GM12891 (cell line): ENCODE measurements at places on chromosomes 1 and 21.

DNA sequence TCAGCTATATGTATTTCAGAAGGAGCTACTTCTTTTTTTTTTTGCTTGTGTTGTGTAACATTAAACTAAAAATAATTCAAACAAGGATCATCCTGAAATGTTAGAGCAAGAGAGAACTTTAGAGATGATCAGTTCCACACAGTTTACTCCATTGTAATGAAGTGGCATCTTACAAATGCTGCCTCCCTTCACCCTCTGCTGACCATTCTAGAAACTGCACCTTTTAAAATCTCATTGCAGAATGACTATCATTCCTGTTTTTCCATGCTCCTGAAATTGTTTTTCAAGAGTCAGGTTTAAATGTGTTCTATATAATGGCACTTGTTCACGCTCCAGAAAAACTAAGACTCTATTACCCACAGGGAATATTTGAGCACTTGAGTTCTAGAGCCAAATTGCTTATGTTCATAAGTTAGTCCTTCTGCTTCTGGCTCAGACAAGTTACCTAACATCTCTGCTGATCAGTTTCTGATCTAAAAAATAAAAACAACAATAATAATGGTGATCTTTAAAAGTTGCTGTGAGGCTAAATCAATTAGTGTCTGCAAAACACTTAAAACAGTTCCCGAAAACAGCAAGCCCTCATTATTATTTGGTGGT is 21.5 kb upstream of the SLC44A5 start:
- DNase-seq: no peak

DNA sequence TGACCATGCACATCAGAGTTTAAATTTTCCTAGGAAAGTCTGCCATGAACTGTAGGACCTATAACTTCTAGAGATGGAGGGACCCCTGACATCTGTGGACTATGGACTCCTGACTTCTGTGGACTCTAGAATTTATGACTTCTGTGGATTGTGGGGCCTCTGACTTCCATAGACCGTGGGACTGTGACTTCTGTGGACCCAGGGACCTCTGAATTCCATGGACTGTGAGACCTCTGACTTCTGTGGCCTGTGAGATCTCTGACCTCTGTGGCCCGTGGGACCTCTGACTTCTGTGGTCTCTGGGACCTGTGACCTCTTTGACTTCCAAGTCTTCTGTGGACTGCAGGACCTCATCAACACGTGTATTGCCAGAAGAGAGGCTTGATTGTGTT is 36.7 kb downstream of the PEX14 start:
- DNase-seq: no peak

DNA sequence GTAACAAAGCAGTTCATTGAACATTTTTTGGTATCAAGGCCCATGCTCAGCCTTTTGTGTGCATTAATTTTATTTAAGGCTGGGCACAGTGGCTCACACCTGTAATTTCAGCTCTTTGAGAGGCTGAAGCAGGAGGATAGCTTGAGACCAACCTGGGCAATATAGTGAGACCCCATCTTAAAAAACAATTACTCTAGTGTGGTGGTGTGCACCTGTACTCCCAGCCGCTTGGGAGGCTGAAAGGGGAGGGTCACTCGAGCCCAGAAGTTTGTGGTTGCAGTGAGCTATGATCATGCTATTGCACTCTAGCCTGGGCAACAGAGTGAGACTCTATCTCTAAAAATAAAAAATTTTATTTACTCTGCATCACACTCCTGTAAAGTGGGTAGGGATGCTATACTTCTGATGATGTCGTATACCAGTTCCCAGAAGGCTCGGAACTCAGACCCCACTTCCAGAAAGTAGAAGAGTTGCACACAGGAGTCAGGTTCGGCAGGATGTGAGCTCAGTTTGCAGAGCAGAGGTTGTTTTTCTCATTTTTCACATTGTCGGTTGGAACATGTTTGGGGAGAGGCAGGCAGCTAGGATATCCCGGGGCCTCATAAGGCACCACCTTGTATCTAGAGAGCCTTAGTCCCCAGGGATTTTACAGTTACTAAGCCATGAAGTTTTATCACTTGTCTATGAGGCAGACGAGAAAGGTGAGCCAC is 144.6 kb downstream of the GALNT2 start:
- no peak for DNase-seq

DNA sequence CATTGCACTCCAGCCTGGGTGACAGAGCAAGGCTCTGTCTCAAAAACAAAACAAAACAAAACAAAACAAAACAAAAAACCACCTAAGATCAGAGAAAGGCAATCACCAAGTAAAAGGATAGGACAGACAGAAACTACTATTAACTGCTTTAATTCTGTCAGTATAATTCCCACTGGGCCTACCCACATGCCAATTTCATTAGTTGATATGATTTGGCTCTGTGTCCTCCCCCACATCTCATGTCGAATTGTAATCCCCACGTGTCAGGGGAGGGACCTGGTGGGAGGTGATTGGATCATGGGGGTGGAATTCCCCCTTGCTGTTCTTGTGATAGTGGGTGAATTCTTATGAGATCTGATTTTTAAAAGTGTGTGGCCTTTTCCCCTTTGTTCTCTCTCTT is 27.2 kb upstream of the CAPZB start:
- no peak for DNase-seq

- DNase-seq: no peak
These were observed 176.8 kb upstream of the CHRM3 start for GRCh38 chr1:239209591-239209990.

DNA sequence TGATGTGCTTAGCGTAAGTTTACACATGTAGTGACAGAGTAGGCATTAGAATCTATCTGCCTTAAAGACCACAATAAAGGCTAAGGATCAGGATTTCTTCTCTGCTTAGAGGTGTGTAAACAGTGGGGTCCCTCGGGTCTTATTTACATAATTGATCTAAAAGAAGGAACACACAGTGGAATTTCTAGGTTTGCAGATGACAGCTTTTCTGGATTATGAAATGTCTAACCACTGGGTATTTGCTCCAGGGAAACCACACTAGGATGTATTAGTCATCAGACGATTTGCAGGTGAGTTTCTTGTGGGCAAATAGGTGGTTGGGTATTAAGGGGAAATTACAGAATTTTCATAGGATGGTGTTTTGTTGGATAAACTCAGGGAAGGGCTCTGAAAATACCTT is 5.8 kb downstream of the LRRC8D start:
- no peak for DNase-seq

- DNase-seq: no peak
These were observed 58.7 kb downstream of the LGR6 start for GRCh38 chr1:202252271-202252670.

DNA sequence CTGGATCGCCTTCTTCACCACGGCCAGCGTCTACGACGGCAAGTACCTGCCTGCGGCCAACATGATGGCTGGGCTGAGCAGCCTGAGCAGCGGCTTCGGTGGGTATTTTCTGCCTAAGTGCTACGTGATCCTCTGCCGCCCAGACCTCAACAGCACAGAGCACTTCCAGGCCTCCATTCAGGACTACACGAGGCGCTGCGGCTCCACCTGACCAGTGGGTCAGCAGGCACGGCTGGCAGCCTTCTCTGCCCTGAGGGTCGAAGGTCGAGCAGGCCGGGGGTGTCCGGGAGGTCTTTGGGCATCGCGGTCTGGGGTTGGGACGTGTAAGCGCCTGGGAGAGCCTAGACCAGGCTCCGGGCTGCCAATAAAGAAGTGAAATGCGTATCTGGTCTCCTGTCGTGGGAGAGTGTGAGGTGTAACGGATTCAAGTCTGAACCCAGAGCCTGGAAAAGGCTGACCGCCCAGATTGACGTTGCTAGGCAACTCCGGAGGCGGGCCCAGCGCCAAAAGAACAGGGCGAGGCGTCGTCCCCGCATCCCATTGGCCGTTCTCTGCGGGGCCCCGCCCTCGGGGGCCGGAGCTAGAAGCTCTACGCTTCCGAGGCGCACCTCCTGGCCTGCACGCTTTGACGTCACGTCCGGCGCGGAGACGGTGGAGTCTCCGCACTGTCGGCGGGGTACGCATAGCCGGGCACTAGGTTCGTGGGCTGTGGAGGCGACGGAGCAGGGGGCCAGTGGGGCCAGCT is at the start of gene ZBTB48:
Gene ZBTB48, plus strand, starts transcription at position 621 of the 745 bp plus-strand sequence. CDS start 616 bp downstream, outside the sequence.
- peak; percentile 100 for DNase-seq

GRCh38 chr1:7684132-7684531 is 87.0 kb upstream of the VAMP3 start:
- DNase-seq: no peak

- no peak for DNase-seq
These were observed 142.3 kb downstream of the TRIM33 start for GRCh38 chr1:114368560-114369255.

DNA sequence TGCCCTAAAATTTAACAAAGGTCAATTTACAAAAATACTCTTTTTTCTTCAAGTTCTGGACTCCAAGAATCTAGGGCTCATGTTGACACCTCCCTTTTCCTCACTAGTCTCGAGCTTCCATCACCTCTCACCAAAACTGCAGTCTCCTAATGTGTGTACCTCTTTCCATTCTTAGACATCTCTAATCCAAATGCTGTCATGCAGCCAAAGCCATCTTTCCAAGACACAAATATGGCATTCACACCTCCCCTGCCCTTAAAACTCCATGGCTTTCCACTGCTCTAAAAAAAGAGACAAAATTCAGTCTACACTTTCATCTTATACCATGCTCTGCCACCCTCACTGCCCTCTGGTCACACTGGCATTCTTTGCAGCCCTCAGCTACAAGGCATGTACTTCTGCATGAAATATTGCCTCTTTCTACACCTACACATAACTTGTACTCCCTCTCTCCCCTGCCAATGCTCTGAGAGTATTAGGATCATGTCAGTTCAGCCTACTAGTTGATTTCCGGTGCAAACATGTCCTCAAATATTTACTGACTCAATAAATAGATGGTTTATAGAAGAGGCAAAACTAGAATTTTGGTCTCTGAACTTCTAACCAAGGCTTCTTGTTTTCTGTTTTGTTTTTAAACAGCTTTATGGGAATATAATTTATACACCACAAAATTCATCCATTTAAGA is 26.9 kb downstream of the ADSS2 start:
- DNase-seq: no peak

DNA sequence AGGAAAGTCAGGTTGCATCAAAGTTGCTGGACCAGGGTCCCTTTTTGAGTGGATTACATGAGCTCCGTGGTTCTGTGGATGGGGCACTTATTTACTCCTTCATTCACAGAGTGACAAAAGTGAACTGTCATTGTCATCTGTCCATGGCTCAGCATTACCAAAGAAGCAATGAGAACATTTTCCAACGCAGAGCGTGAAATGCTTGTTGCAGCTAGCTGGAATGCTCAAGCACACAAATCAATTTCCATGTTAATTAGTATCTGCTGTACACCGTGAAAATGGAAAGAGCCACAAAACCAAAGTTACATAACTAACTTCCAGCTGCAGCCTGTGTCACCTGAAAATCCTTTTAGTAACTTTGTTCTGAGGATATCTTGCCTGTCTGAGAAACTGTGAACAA is 78.9 kb downstream of the MT1HL1 start:
- no peak for DNase-seq

- DNase-seq: no peak
These were observed 658.5 kb downstream of the AJAP1 start for GRCh38 chr1:5312862-5313261.

DNA sequence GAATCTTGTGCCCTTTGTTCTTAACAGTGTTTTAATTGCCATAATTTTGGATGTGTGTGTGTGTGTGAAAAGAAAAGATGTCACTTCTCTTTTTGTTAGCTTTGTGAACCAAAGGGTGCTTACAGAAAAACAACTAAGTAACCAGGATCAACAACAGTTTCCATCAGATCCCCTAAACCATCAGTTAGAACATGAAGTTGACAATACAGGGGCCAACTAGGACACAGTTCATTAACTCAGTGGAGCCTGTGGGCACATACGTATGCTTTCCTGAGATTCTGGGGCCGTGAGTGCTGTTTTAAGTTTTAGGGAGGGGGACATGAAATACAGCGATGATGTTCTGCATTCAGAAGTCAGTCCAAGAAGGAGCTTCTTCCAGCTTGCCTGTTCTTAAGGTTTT is 133.6 kb downstream of the TLR5 start:
- DNase-seq: no peak

GRCh38 chr21:29233611-29234540 is 64.8 kb upstream of the BACH1 start:
- peak; percentile 19 for DNase-seq

GRCh38 chr1:41943717-41944116 is 25.0 kb upstream of the HIVEP3 start:
- DNase-seq: no peak

DNA sequence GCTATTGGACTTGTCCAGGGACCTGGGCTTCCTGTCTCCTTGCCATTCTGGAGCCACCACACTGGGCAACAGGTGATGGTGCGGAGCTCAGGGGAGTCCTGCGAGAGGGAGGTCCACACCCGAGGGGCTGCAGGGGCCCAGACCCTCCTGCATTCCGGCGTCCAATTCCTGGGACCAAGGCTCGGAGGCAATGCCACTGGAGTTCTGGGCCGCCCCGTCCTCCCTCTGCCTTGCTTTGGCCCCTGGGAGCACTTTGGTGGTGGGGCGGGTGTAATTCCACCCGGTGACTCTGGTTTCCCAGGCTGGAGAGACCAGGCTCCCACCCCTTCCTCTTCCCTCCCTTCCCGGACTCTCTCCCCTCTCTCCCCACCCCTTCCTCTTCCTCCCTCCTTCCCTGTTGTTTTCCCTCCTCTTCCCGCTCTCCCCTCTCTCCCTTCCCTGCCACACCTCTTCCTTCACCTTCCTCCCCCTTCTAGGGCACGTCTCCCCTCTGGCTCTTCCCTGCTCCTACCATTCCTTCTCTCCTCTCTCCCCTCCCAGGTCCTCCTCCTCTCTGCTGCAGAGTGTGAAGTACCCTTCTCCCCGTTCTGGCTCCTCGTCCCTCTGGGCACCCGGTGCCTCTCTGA is 2.0 kb downstream of the PRKCZ start:
- no peak for DNase-seq

DNA sequence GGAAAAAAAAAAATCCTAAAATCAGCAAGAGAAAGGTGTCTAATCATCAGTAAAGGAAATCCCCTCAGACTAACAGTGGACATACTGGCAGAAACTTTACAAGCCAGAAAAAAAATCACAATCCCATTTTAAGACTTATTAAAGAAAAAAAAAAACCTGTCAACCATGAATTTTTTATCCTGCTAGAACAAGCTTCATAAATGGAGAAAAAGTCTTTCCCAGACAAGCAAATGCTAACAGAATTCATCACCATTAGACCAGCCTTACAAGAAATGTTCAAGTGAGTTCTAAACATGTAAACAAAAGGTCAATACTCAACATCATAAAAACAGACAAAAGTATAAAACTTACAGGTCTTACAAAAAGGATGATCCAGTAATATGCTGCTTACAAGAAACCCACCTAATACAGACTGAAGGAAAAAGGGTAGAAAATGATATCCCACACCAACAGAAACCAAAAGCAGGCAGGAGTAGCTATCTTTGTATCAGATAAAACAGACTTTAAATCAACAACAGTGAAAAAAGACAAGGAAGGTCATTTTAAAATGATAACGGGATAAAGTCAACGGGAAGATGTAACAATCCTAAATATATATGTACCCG is 129.6 kb downstream of the EVI5 start:
- no peak for DNase-seq

DNA sequence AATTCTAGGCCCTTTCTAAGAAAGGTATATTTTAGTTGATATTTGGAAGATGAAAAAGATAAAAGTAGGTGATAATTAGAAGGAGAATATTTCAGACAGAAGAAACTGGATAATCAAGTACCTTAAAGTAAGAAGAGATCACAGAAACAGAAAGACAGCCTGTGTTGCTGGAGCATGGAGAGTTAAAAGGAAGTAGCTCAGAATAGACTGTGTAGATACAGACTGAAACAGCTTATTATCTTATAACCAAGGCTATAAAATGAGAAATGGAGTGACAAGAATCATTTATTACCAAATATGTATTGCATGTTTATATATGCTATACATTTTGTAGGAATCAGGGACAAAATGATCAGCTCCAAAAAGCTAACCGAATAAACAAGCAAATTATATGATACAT is 1120.3 kb downstream of the BRINP3 start:
- DNase-seq: no peak

- no peak for DNase-seq
These were observed at the start of gene TMOD4 for GRCh38 chr1:151175863-151176262. Gene TMOD4 (minus strand): TSS chr1:151175981. CDS start chr1:151174875, 1,106 bp downstream.
